ENCODE measurements at places on chromosomes 2 and 18.

DNA sequence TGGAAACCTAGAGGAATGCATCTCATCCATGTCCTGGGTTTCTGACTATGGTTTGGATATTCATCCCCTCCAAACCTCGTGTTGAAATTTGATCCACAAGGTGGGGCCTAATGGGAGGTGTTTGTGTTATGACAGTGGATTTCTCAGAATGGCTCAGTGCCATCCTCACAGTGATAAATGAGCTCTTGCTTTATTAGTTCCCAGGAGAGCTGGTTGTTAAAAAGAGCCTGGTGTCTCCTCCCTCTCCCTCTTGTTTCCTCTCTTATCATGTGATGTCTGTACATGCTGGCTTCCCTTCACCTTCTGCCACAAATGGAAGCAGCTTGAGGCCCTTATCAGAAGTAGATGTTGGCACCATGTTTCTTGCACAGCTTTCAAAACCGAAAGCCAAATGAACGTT is 424.3 kb downstream of the DCC start:
- DNase-seq = no peak

DNA sequence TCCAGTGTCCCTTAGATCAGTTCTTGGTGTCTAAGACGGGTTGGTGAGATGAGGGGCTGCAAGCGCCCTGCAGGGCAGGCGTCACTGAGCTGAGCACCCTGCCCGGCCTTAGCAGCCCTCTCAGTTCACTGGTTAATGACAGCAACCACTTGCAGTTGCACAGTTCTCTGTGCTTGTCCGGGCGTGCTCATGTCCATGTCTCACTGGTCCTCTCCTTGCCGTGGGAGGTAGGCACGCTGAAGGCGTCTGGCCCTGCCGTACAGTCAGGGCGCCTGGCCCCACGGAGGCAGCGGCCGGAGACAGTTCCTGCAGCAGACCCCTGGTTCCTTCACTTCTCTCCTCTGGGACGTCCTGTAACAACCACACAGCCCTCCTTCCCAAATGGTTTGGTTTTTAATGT is 75.3 kb downstream of the ARHGEF4 start:
- DNase-seq = no peak

DNA sequence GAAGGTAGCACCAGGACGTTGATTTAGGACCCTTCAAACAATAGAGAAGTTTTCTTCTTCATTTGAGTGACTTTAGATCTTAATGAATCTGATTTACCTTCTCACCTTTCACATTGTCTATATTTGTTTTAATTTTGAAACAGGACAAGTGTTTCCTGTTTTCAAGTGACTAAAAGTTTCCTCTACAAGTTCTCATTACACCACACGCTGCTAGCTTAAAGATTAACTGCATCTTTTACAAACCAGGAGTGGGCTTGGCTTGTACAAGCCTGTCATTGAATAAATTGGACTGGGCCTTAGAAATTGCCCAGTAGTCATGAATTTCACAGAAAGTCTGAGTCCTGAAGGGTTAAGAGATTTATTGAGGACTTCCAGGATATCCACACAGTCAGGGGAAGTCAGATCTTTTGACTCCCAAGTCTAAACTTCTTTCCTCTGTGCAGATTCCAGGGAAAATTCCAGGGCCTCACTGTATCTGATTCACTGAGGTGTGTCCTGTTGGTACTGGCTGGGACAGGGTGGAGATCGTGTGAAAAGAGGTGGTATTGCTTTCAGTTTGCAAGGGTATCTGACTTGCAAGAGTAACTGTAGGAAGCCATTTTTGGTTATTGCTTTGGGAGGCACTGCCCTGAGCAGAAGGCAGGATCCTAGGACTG is 3.4 kb downstream of the SGPP2 start:
- DNase-seq = no peak

DNA sequence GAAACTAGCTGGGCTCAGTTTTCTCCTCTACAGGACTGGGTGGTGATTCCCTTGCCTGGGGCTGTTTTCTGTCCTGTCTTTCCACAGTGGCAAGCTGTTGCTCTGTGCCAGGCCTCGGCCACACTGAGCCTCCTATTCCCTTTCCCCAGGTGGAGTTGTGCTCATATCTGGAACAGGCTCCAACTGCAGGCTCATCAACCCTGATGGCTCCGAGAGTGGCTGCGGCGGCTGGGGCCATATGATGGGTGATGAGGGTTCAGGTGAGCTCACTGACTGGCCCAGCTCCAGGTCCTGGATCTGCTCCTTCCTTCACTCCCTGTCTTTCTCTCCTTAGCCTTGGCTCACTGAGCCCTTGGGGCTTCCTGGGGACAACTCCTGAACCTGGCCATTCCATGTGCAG is 4.0 kb downstream of the NAGK start:
- DNase-seq = no peak

GRCh38 chr2:230668184-230668938 is 44.3 kb upstream of the CAB39 start:
- DNase-seq = no peak

- no peak for DNase-seq
These were observed 52.3 kb upstream of the RALBP1 start for GRCh38 chr18:9422816-9423519.

DNA sequence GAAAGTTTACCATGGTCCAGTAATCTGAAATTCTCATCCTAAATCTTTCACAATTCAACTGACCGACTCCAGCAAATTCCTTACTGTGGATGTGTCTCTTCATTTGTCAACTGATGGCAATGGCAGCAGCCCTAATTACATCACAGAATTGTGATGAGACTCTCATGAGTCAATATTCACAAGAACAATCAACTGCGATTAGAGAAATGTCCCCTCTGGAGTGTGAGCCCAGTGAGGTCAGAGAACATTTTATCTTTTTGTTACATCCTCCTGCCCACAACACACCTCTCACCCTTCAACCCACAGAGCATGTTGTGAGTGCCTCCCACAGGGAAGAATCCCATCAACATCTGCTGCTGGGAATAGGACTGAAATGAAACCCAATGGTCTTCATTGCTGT is 73.6 kb downstream of the CD226 start:
- DNase-seq = no peak

GRCh38 chr2:202054679-202055078 is 18.4 kb upstream of the KIAA2012 start:
- DNase-seq = no peak

DNA sequence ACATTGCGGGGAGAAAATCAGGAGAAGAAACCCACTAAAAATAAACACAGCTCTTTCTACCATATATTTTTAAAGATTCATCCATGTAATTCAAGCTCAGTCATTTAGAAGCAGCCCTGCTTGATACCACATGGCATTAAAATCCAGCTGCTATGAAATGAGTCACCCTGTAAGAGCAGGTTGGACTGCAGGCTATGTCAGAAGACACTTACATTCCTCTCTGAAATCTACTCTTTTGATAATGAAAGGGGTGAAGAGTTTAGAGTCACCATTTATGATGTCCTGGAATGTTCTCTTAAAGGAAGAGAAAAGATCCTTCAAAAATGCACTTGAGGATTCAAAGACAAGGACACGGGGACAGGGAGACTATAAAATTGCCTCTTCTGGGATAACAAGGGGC is 100.6 kb upstream of the APCDD1 start:
- DNase-seq = no peak

DNA sequence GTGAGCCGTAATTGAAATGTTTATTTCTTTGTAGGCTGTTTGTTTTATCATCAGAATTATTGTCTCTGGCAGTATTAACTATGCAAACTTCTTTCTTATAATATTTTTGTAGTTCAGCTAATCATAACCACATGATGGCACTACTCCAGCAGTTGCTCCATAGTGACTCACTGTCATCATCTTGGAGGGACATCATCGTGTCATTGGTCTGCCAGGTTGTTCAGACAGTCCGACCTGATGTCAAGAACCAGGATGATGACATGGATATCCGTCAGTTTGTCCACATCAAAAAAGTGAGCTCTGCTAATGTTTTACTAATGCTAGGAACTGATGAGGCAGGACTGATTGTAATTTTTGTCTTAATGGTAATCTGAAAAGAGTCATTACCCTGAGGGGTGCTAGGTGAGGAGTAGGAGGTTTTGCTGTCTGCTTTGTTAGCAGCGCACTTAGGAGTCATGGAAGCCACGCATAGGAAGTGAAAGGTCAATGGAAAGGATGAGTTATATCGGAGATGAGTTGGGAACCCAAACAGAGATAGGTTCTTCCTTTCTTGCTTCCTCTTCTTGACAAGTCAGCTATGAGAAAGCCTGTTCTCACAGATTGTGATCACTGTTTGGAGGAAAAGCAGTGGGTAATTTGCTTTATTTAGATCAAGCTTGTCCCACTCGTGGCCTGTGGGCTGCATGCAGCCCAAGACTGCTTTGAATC is 49.2 kb downstream of the PIKFYVE start:
- no peak for DNase-seq

DNA sequence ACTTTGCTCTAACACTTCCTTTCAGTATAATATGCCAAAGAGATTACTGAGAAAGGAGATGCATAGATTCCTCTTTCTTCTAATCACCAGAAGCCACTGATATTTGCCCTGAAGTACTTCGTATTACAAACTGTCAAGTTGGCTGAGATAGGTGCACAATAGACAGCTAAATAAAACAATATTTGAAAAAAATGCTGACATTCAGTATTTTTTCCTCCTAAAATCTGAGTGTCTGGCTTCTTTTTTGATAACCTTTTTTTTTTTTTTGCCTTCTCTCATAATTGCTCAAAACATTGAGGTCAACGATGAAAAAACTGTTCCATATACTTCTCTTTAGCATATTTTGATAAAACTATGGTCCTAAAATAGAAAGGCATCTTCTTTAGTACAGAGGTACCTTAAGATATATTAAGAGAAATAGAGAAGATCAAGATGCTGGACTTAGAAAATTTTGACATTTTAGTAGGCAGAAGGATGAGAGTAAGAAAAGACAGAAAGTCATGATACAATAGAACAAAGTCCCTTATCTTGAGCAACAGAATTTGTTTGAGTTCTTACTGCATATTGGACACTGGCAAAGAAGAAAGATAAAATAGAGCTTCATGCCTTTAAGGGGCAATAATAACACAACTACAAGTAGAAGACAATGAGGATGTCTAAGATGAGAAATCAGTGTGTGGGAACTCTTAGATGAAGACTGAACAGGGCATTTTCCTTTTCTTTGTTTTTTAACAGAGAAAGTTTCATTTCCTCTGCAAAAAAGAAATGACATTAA is 220.7 kb downstream of the PTH2R start:
- DNase-seq = no peak

GRCh38 chr2:46181789-46182530 is 115.2 kb upstream of the EPAS1 start:
- DNase-seq = no peak

- no peak for DNase-seq
These were observed 73.8 kb upstream of the ST8SIA5 start for GRCh38 chr18:46830633-46831032.

GRCh38 chr18:78981989-78982620 is 2.5 kb downstream of the SALL3 start:
- no peak for DNase-seq

- DNase-seq = no peak
These were observed 55.3 kb downstream of the XDH start for GRCh38 chr2:31359229-31359628.

DNA sequence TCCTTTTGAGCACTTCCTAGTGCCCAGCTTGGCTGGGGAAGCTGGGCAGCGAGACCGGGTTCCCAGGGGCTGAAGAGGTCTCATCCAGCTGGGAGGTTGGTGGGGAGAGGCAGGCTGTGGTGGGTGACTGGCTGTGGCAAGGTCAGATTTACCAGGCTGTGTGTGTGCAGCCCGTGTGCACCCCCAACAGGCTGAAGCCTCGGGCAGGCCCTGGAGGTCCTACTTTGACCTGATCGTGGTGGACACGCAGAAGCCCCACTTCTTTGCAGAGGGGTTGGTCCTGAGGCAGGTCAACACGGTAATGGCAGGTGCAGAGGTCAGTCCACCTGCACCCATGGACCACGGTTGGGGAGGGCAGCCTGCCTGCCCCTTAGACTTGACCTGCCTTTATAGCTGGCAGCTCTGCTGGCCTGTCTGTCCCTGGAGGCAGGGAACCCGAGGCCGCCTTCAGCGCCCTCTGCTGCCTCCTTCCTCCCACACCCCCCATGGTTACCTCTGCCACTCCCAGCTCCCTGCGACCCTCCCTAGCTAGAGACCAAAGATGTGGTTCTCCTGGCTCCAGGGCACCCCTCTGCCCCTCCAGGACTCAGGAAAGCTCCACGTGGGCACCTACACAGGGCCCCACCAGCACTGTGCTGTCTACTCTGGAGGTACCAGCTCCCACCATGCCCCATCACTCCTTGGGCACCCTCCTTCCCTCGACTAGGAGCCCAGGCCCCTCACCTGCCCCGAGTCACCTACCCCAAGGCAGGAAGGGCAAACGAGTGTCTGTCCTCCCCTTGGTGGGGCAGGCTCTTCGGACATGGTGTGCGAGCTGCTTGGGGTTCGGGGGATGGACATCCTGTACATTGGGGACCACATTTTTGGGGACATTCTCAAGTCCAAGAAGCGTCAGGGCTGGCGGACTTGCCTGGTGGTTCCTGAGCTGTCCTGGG is 4.0 kb downstream of the NT5DC4 start:
- no peak for DNase-seq

GRCh38 chr2:105376789-105377240 is 22.0 kb downstream of the FHL2 start:
- no peak for DNase-seq

Data from forelimb muscle (tissue), 1 donor.